CD4-positive, alpha-beta T cell treated with Interleukin-10 for 1 hour (primary cell): ENCODE measurements at places on chromosomes 5 and 9.

GRCh38 chr5:9037048-9037447 is 508.8 kb downstream of the SEMA5A start:
- no peak for DNase-seq

DNA sequence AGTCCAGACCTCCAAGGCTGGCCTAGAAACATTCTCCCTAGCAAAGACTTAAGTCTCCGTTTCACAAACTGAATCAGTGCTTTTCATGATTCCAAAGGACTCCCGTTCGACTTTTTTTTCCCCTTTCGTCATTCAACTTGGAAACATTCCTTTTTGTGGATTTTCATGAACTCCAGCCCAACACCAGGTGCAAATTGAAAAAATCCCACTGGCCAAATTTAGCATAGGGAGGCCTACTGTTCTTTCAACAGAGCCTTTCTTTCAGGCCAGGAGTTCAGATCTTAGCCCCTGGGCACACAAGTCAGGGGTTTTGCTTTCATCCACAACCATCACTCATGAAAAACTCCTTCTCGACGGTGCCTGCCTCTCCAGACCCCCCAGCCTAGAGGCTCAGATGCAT is 285.3 kb downstream of the PIK3R1 start:
- no peak for DNase-seq

GRCh38 chr5:71946343-71947030 is 160.8 kb upstream of the MAP1B start:
- no peak for DNase-seq

DNA sequence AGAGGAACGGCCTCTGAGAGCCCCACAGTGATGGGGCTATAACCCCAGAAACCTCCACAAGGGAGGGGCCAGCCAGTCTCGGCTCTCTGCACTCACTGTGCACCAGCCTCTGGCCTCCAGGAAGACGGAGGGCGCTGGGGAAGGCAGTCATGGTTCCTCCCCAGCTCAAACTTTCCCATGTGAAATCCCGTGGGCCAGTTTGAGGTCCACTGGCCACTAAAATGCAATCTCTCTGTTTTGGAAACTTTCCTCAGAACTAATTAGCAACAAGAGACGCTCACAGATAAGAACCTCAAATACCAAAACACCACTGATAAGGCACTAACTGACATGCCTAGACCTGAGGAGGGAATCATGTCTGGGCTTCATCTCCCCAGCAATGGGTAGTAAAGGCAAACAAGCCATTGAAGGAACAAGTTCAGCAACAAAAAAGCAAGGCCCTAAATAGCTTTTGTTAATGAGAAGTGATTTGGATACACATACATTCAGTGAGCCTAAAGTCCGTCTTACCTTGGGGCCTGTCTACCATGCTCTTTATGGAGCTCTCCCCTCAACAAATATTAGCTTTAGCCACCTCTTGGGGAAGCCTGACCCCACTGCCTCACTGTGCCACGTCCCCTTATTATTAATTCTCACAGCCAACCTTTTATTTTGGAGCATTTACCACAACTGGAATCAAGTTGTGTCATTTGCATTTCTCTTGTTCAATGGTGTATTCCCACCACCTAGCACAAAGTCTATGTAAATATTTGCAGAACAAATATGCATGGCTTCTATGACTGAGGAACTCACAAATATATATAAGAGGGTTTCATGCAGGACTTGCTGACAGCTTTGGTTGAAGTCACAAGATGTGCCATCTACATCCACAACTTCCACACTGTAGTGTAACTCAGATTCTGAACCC is 56.1 kb upstream of the GLRX start:
- no peak for DNase-seq

DNA sequence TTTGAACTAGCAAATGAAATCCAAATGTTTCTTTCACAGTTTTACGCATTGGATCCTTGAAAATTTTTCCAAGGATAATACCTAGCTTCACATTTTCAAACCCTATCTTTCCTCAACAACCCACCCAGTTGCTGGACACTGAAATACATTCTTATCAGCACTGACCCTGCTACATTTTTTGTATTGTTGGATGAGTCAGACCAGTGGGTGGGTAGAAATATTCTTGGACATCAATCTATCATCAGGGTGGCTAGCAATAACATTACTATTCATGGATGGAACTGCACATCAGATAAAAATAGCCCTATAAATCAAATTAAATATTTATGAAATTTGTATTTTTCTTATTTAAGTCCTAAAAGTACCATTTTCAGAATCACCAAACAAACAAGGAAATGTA is 407.4 kb upstream of the IZUMO3 start:
- DNase-seq: no peak

GRCh38 chr5:128627939-128628338 is 89.9 kb upstream of the FBN2 start:
- DNase-seq: no peak

DNA sequence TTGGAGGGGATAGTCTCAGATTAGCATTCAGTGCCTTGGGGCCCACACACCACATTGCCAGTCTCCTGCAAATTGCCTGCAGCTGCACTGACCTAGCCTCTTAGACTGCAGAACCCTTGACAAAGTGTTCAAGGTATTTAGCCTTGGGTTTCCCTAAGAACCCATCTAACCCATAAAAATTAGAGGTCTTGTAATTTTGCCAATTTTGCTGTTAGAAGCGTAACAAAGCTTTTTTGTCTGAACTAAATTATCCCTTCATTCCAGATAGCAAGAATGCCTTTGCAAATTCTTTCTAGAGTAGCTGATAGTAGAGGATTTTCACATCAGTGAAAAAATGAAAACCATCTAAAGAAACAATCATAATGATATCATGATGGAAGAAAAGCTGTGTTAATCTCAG is 74.0 kb upstream of the CCNG1 start:
- no peak for DNase-seq

- no peak for DNase-seq
Measured at GRCh38 chr9:110116543-110116885, 91.4 kb downstream of the C9orf152 start.

DNA sequence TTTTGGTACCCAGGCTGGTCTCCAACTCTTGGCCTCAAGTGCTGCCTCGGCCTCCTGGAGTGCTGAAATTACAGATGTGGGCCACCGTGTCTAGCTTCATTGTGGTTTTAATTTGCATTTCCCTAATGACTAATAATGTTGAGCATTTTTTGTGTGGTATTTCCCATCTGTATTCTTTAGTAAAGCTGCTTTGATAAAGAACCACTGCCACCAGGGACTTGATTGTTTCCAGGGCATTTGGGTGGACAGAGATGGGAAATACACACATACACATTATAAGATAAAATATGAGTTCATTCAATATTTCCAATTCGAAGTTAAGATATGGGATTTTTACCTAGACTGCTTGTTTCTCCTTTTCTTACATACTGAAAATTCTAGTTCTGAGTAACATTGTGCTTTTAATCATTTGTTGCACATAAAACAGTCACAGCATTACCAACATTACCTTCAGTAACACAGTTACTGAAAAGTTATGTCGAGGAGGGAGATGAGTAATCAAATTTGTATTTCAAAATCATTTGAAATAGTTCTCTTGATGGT is 28.9 kb downstream of the HABP4 start:
- DNase-seq: no peak

DNA sequence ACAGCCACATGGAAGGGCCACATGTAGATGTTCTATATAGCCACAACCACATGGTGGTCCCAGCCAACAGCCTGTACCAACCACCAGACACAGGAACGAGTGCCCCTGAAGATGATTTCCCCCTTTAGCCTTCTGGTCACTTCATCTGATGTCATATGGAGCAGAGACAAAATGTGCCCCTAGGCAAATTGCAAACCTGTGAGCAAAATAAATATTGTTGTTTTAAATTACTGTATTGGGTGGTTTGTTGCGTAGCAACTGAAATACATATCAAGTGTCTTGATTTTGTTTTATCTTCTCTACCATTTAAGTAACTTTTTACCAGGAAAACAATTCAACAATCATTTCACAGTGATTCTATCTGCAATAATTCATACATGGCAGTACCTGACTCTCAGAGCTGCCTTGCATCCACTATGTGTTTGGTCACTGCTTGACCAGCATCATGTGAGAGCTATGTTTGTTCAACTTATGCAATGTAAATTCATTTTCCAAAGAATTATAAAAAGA is 142.5 kb upstream of the VLDLR start:
- no peak for DNase-seq

DNA sequence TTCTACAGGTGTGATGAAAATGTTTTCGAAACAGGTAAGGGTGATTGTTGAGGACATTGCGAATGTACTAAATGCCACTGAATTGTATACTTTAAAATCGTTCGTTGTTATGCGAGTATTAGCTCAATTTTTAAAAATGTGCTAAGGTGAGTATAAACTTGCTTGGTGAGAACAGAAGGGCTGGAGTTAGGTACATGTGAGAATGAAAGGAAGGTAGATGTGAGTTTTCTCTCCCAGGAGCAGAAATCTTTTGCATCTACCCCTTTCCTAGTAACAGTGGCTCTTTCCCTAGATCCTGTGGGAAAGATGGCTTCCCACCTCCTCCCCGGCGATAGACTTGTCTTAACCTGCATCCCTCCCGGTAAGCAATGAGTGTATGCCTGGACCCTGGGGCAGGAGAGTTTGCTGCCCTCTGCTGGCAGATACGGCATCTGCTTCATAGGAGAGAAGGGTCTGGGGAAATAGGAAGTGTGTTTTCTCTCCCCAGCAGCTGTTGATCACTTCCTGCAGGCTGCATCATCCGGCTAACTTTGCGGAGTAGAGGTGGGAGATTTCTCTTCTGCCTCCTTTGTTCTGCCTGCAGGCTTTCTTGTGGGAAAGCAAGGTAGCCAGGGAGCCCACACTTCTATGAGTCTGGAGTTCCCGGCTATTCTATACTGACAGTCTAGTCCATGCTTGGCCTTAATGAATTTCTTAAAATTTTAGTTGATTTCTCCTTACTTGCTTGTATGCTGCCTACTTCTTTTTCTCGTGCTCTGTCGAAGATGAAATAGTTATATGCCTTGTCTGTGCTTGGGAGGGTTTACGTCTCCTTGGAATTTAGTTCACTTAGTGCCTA is 373.3 kb upstream of the SEMA6A start:
- peak; percentile 56 for DNase-seq

- DNase-seq: no peak
Measured at GRCh38 chr5:154349626-154350264, 96.1 kb upstream of the SAP30L start.

GRCh38 chr5:717143-717542 is 24.0 kb upstream of the TPPP start:
- DNase-seq: no peak

GRCh38 chr5:82222597-82223574 is 55.3 kb downstream of the RPS23 start:
- DNase-seq: no peak

- no peak for DNase-seq
Measured at GRCh38 chr9:33381231-33381791, 21.1 kb downstream of the AQP7 start.

- DNase-seq: no peak
Measured at GRCh38 chr5:82521431-82522051, 243.4 kb upstream of the RPS23 start.

GRCh38 chr9:82764061-82764668 is 298.8 kb downstream of the RASEF start:
- DNase-seq: no peak
